NCI-H526 treated with DMSO at 0.1 percent for 48 hours (cell line): ENCODE measurements at places on chromosomes 3 and 15.

DNA sequence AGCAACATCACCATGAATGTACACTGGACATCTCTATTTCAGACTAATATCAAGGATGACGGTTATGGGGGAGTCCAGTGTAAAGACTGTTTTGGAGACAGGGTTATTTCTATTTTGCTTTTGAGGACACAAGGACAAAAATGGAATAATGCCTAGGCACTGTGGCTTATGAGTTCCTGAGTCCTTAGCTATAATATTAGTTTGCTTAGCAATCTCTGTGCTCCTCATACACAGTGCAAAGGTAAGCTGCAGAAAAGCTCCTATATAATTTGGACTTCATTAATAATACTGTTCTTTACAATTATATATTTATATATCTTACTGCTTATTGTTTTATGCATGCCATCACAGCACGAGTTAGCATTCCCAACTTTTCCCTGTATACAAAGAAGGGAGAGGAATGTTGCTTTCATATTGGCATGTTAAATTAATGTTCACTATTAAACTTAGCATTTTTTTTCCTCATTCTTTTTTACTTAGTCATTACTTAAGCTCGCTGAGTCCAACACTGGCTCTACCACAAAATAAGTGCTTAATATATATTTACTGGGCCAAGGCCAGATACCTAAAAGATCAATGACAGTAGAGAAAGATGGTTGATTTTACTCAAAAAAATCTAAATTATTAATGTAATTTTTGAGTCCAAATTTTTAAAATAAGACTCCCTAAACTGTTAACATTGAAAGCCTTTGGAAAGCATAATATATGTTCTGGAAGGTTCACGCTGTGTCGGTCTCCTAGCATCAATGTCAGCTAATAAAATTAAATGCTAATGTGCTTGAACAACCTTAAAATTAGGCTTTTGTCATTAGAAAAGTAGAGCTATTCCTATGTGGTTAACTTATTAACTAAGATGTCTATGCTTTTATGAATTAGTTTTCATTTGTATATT is 13.8 kb downstream of the THBS1 start:
- DNase-seq = no peak

DNA sequence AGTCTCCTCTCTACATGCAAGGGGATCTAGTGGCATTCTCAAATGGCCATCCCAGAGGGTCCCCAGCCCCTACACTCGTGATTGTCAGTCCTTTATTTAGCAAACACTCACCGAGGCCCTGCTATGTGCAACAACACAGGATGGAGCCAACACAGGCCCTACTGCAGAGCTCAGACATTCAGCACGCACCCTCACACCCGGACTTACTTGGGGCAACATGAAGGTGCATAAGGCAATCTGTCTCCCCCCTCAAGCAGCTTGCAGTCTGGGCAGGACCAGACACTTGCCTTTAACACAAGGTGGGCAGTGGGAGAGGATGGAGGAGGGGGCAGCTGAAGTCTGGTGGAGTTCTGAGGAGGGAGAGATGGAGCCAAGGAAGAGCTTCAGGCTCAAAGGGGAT is 258.4 kb downstream of the XXYLT1 start:
- no peak for DNase-seq

DNA sequence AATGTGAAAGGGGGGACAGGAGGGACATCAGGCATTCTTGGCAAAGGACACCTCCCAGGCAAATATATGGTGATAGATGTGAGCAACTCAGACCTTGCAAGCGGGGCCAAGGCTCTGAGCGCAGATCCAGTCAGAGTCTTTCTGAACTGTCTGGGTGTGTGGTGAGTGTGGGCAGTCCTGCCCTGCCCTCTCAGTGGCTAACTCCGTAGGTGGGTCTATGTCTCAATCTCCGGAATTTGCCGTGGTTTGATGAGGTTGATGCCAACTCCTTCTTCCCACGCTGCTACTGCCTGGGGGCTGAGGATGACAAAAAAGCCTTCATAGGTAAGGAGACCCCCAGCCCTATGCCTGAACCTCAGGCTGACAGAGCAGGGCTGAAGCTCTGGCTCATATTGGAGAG is 7.4 kb downstream of the TTLL3 start:
- DNase-seq = no peak

DNA sequence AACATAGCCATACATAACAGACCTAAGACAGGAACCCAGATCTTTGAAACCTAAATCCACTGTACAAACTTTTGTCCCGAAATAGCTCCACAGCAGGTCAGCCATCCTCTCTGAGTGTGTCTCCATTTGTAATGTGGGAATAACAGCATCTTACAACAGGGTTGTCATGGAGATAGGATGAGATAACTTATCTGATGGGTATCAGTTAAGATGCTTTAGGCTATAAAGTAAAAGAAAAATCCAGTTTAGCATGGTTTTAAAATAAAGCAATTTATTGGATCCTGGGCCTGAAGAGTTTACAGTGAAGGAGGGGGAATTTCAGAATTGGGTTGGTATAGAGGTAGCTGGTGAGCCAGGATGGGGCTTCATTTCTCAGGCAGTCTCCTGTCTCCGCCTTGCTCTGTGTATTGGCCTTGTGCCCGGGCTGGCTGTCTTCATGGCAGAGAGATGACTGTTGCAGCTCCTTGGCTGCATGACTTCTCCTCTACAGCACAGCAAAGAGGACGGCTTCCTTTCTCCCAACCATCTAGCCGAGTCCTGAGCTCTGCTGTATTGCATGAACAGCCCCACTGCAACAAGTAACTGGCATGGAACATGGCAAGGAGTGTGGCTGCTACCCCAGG is 131.9 kb upstream of the PROK2 start:
- no peak for DNase-seq

DNA sequence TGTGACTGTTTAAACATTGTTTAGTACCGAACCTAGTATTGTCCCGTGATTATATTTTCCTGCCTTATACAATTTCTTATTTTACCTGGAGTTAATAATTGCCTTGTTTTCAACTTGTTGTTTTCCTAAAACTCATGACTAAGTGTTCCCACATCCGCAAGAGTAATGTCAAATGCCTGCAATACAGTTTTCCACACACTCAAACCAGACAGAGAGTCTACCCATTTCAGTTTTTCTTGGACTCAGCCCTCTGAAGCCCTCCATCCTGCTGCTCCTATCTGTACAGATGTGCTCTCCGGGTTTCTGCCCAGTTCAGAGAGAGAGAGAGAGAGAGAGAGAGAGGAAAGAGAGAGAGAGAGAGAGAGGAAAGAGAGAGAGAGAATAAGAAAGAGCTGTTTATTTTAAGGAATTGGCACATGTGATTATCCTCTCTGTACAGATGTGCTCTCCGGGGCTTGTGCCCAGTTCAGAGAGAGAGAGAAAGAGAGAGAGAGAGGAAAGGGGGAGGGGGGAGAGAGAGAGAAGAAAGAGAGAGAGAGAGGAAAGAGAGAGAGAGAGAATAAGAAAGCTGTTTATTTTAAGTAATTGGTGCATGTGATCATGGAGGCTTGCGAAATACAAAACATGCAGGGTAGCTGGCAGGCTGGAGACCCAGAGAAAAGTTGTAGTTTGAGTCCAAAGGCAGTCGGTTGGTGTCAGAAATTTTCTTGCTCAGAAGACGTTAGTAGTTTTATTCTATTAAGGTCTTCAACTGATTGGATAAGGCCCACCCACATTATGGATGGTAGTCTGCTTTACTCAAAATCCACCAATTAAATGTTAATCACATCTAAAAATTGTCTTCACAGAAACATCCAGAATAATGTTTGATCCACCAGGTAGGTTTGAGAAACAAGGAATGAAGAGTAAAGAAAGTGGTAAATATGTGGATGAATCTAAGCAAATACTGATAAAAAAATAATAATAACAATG is 104.1 kb upstream of the GOLGA8J start:
- DNase-seq = no peak

GRCh38 chr3:149366941-149367840 is 10.3 kb downstream of the TM4SF1 start:
- no peak for DNase-seq

DNA sequence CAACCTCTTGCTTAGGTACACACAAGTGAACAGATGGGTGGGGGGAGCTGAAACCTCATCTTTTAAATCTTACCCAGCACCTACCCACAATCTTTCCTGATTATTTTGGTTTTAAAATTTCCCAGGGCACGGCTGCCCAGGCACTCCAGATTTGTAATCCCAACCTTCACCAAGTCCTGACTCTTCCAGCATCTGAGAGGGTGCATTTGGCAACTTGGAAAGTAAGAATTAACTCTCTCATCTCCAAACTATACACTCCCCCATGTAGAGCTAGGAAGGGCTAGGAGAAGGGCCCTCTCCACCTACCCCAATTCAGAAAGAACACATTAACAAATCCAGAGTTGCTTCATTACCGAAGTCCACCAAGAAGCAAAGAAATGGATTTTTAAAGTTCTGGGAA is 41.7 kb upstream of the PRICKLE2 start:
- DNase-seq = no peak

DNA sequence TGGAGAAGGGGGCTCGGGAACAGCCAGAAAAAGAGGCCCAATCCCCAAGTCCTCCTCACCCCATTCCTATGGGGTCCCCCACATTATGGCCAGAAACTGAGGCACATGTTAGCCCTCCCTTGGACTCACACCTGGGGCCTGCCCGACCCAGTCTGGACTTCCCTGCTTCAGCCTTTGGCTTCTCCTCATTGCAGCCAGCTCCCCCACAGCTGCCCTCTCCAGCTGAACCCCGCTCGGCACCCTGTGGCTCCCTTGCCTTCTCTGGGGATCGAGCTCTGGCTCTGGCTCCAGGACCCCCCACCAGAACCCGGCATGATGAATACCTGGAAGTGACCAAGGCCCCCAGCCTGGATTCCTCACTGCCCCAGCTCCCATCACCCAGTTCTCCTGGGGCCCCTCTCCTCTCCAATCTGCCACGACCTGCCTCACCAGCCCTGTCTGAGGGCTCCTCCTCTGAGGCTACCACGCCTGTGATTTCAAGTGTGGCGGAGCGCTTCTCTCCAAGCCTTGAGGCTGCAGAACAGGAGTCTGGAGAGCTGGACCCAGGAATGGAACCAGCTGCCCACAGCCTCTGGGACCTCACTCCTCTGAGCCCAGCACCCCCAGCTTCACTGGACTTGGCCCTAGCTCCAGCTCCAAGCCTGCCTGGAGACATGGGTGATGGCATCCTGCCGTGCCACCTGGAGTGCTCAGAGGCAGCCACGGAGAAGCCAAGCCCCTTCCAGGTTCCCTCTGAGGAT is 10.6 kb downstream of the MAP1A start:
- no peak for DNase-seq

DNA sequence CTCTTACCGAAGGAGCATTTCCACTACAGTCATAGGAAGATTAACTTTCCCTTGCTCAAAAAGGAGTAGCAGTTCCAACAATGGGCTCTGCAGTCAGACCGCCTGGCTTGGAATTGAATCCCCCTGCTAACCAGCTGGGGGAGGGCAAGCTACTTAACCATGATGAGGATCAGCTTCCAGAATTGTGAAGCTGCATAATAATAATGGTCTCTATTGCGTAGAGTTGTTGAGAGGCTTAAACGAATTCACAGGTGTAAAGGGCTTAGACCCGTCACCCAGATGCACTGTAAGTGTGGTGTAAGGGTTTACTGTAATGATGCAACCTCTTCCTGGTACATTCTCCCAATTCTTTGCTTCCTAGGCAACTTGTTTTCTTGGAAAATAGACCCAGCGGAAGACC is 185.2 kb upstream of the RGMA start:
- DNase-seq = no peak

DNA sequence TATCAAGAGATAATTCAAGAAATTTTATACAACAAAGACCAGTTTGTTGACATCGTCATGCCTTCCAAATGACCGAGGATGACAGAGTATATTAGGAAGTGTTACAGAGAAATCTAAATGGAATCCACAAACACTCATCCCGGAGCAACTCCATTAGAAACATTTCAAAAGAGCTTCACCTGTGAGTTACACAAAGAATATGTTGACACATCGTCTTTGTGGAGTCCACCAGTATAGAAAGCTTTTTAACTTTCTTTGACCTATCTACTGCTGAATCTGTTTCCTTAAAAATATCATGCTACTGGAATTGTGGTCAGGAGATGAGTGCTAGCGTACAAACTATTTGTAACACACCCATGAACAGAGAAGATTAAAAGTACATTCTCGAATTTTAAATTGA is 130.4 kb downstream of the SUCLG2 start:
- no peak for DNase-seq

DNA sequence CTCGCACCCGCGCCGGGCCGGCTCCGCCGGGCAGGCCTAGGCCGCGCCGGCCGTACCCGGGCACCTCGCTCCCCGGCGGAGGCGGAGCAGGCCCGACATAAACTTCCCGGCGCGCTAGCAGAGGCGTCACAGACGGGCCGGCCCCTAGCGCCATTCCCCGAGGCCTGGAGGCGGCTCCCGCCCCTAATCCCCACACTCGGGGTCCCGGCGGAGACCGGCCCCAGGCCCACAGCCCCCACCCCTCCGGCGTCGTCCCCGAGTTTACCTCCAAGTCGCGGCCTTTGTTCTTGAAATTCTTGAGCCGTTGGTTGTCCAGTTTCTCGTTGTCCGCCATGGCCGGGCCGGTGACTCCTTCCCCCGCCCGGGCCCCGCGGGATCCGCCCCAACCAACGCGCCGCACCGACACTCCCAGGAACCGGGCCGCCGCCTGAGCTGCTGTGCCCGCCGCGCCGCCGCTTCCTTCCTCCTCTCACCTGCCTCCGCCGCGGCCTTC is 376 bp downstream of the KPNA4 start:
- DNase-seq = peak; percentile 59

DNA sequence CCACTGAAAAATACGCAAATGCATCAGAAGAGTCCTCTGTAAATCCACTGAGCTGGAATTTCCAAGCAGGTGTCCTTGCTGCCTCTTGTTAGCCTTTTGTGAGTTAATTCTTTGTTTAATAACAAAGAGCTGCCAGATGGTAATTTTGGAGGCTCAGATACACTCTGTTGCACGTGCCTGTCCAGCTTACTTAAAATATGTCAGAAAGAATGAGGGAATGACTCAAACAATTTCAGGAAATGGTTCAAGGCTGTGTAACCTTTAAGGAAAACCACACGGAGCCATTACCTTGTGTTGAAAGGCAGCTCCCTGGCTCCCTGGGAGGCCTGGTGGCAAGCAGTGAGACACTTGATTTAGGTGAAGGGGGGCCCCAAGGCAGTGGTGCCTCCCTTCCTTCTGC is 302.2 kb upstream of the CTDSPL start:
- DNase-seq = no peak

DNA sequence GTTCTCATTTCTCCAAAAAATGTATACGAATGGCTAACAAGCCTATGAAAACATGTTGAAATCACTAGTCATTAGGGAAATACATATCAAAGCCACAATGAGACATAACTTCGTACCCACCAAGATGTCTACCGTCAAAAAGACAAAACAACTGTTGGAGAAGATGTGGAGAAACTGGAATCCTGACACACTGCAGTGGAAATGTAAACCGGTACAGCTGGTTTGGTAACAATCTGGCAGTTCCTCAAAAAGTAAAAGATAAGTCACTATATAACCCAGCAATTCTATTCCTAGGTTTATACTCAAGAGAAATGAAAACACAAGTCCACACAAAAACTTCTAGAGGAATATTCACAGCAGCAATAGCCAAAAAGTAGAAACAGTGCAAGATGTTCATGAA is 7.0 kb downstream of the SCAPER start:
- no peak for DNase-seq

DNA sequence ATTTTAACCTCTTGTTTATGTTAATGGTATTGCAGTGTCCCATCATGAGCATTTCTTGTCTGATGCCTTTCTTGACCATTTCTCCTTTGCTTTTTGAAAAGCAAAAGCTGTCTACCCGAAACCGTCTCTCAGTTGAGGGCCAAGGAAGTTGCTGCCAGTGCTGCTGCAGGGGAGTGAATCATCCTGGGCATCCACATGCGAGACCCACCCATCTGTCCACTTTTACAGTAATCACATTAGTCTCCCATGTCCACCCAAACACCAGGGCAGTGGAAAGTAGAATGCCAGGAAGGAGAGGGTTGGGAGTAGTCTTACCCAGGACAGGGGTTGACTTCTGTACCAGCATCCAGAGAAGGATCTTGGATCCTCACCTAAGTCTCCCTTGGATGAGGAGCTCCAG is 48.6 kb upstream of the TEX264 start:
- DNase-seq = no peak
